ENCODE measurements at places on chromosomes 3 and 15. TPM values are rescaled to one million over a fixed set of nuclear protein-coding genes. Genes with fewer than 3 reads are reported as not detected.

DNA sequence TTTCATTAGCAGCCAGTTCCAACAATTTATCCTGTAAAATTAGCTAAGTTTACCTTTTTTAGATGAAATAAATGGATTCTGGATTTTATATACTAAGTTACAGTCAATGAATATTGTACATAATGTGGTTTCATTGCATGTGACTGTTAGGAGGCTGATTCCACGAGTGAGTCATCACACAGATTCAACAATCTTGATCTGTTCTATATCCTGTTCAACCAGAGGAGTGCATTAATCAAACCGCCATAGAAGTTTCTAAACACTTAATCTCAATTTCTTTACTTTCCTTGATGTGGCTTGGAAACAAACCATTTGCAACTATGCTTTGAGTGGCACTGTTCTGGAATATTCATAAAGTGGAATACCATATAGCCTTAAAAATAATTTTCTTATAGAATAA lies 15.3 kb downstream of the DNAJC13 start:
- DNase-seq = no peak

DNA sequence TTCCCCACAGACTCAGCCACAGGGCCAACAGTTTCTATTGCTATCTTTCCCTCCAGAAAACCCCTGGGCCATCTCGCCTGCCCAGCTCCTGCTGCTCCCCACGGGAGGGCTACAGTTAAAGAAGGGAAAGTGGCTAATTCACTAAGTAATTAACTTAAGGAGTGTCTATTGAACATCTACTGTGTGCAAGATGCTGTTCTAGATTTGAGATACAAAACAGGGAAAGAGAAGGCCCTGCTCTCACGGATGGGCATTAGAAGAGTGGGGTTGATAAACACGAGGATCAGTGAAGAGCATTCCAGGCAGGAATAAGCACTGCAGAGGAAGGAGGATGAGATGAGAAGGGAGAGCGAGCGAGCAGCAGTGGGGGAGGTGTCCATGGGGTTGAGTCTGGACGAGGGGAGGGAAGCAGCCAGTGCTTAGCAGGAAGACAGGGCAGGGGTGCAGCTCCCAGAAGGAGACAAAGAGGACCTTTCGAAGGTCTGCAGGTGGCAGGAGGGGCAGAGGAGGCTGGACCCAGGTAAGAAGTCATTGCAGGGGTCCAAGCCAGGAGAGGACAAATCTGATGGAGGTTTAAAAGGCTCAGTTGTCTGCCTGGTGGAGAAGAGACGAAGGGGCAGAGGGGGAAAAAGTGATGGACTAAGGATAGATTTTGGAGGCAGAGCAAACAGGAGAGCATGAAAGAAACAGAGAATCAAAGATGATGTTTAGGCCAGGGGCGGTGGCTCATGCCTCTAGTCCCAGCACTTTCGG lies 64.7 kb downstream of the KLF15 start:
- no peak for DNase-seq

DNA sequence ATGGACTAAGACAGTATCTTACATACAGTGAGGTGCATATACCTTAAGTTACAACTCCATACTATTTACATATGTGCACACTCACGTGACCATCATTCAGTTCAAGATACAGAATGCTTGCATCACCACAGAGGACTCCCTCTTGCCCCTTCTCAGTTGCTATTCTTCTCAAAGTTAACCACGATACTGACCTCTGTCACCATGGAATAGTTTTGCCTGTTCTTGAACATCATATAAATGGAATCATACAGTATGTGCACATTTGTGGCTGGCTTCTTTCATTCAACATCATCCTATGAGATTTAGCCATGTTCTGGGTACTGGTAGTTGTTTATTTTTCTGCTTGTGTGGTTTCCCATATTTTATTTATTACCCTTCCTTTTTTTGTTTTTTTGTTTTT lies 10.4 kb upstream of the ZSCAN2 start:
- DNase-seq = no peak

DNA sequence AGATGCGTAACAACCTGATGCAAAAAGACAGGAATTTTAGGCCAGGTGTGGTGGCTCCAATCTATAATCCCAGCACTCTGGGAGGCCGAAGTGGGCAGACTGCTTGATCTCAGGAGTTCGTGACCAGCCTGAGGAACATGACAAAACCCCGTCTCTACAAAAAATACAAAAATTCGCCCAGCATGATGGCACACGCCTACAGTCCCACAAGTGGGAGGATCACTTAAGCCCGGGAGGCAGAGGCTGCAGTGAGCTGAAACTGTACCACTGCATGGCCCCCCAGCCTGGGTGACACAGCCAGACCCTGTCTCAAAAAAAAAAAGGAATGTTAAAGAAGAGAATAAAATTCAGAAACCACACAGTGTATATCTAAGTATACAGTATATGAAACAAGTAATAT lies 40.7 kb downstream of the PTPN9 start:
- DNase-seq = no peak

PLS1 gene
- total RNA-seq = 1.4 TPM

- DNase-seq = no peak
Measured at GRCh38 chr15:29034151-29034550, 148.4 kb downstream of the APBA2 start.

ATP13A4 gene
- 32.7 TPM for total RNA-seq

DNA sequence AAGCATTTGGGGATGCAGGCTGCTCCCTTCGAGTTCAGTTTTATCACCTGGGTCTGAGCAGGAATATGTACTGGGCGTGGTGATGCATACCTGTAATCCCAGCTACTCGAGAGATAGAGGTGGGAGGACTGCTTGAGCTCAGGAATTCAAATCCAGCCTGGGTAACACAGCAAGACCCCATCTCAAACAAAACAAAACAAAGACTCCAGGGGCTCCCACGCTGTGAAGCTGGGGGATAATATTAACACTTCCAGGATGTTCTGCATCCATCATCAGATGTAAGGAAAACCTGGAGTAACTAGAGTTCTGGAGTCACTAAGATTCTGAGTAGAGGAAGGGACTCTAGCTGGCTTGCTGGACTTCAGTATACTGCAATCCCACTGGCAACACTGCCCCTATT lies 40.6 kb downstream of the LYZL4 start:
- peak; percentile 14 for DNase-seq

LARP6 gene
- 8.9 TPM for total RNA-seq

- peak; percentile 2 for DNase-seq
Measured at GRCh38 chr3:118942671-118943070, 92.0 kb downstream of the IGSF11 start.

DNA sequence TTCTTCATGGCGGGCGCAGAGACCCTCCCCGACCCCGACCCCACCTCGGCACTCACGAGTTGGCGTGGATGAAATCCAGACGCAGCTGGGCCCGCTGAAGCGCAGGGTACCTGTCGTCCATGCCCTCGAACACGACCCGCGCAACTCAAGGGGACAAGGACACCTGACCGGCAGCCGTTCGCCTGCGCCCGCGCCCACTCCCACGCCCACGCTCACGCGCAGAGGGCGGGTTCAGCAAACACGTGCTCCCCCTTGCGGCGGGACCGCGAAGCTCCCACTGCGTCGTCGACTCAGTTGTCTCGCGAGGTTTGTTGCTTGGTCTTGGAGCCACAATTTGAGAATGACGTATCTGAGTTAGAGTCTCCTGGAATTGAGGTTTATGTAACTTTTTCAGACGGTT lies at the start of gene MORC1:
Gene MORC1, minus strand, starts transcription at position 196 of the 400 bp plus-strand sequence. Its CDS starts 75 bp downstream, at position 121.
- no peak for DNase-seq

MYH15 gene
- 0.82 TPM for total RNA-seq
